Left renal cortex interstitium (tissue), 4 donors: ENCODE measurements at places on chromosomes 4 and X.

DNA sequence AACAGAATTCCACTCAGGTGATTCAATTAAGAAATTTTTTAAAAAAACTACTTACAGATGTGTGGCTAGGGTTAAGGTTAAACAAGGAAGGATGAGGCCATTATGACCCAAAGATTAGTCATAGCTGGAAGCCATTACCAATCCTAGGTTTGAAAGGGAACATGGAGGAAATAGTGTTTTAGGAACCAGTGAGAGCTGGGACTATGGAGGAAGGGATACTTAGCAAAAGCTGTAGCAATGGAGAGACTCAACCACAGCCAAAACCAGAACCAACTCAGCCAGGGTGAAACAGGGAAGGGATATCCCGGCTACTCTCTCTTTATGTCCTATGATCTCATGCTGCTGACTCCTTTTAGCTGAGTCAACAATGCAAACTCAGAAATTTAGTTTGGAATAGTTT lies 148.6 kb upstream of the CNKSR2 start:
- no peak for DNase-seq

- no peak for DNase-seq
Measured at GRCh38 chr4:25783943-25784342, 78.8 kb downstream of the SEL1L3 start.

GRCh38 chr4:20881658-20882057 lies 181.4 kb downstream of the PACRGL start:
- no peak for DNase-seq

DNA sequence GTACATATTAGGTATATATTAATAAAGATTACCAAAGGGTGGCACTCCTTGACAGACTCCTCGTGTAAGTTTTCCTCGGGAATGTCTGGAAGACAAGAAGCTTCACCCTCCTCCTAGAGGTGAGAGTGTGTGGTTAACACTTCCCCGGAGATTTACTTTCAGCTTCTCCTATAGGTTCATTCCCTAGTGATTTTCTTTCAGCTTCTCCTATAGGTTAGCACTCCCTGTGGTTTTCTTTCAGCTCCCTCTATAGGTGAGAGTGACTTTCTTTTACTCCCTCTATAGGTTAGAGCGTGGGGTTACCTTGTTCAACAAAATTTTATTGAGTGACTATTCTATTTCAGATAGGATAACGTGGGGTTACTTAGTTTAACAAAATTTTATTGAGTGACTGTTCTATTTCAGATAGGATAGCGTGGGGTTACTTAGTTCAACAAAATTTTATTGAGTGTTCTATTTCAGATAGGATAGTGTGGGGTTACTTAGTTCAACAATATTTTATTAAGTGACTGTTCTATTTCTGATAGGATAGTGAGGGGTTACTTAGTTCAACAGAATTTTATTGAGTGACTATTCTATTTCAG lies 106.0 kb upstream of the PLAC1 start:
- DNase-seq = no peak

DNA sequence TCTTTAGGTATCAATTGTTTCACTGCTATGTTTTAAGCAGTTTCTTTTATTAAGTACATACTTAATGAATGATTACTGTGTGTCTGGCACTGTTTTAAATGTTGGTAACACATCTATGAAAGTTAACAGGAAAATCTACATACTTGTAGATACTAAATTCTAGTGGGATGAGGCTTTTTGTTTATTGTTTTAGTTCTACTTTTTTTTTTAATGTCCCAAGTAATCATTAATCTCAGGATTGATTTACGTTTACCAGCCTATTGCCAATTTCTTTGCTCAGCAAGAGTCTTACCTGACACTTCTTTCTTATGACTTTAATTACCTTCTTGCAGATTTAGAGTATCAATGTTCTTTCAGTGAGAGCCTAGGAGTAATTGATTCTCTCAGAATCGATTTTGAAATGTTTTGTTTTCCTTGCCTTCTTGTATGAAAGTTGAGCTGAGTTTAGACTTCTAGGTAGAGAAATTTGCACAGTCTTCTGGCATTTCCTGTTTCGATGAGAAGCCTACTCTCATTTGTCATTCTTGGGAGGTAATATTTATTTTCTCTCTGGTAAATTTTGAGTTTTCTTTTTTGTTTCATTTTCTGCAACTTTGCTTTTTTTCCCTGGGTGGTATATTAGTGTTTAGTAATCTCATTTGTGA lies 235.2 kb upstream of the ANKRD50 start:
- DNase-seq = no peak
